ENCODE measurements at places on chromosomes 7 and 10. TPM values are rescaled to one million over a fixed set of nuclear protein-coding genes. Genes with fewer than 3 reads are reported as not detected.

Gene CLEC2L
- not detected for total RNA-seq

DNA sequence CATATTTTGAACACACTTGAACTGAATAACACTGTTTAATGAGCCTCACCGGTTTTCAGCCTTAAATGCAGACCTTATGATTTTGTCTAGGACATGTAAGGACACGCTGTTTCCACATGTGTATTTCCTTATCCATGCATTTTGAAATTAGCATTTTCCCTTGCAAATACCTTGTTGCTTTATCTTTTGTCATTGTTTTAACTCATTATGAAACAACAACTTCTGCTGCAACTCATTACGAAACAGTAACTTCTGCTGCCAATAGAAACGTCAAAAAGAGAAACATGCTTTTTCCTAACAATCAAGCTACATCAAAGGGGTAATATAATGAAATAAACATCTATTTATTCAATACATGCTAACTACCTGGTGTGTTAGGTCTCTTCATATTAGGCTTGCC, 322.0 kb downstream of the AGMO start:
- DNase-seq, result no peak

DNA sequence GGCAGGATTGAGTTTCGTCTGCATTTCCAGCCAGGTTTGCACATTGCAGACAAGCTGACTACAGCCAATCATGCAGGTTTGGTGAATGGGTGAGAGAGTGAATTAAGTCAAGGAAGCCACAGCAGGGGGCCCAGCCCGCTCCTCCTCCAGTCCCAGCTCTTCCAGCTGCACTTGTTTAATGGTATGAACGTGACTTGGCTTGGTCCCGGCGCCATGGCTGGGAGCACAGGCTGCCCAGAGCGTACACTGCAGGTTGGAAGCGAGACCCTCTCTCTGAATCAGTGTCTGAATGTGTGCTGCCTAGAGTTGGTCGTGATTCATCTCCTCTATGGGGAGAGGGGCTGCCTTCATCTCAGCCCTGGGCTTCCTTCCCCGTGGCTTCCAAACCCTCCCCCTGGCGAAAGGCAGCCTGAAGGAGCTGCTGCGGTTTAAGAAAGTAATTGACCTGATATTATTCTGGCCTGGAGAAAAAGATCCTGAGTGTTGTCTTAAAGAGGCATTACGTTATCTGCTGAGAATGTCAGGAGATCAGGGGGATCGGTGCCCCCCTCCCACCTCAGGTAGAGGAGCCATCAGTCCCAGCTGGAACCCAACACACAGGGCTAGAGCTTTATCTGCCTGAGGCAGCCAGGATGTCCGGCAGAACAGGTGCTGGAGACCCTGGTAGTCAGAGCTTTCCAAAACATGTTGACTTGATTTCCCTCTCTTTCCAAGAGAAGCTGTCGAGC, 132.1 kb downstream of the COL26A1 start:
- peak; percentile 27 for DNase-seq

GRCh38 chr10:30151581-30152389, 92.4 kb upstream of the JCAD start:
- DNase-seq, result peak; percentile 3

Gene SPOCK2
- 17.6 TPM for total RNA-seq

DNA sequence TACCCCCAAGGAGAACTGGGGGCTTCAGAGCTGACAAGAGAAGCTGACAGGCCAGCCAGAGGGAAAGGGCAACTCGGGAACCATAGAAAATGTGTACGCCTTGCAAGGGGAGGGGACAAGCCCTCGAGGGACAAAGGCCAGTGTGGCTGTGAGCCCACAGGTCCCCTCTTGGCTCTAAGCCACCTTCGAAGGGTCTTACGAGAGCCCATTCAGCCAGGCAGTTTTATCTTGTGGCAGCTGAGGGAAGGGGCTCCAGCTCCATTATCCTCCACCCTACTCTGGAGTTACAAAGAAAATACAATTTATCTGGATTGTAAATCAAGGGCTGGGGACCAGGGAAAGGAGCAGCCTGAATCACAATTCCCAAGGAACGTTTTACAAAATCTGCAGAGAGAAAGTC, 159.5 kb upstream of the ZMIZ1 start:
- no peak for DNase-seq

Gene STK31
- 2.3 TPM for total RNA-seq

GRCh38 chr7:100865938-100866728, 1.1 kb upstream of the TRIP6 start:
- peak; percentile 75 for DNase-seq

DNA sequence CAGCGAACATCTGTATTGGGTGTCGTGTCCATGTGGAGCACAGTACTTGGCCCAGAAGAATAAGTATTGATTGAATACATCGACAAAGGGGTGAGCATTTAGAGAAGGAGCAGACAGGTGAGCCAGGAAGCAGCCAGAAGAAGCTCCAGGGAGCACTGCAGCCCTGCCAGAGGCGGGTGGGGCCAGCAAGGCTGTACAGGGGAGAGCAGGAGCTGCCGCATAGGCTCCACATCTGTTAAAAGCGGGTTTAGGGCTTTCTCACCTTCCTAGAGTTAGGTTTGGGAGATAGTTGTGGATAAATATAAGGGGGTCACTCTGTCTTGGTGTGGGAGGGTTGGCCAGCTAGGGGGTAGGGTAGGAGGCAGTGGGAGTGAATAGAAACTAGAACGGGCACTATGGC, 1.3 kb upstream of the CPA1 start:
- DNase-seq, result no peak

- no peak for DNase-seq
Measured at GRCh38 chr10:62073429-62073828, 171.9 kb downstream of the ARID5B start.

Gene SPDYE1
- not detected for total RNA-seq

- no peak for DNase-seq
Measured at GRCh38 chr10:563827-564226, 125.6 kb downstream of the DIP2C start.

Gene C10orf71
- not detected for total RNA-seq

DNA sequence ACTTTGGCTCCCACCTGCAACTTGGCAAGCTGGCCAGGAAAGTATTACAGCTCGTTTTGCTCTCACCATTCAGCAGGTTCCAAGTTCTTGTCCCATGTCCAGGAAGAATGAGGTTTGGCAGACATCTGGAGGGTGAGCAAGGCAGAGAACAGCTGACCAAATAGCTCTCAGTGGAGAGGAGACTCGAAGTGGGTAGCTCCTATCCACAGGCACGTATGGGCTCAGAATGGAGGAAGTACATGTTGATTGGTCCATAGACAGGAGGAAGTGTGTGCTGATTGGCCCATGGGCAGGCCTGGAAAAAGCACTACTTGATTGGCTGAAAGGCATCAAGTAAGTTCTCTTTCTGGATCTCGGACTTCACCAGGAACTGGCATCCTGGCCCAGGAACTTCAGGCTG, 3.0 kb upstream of the NCAPG2 start:
- no peak for DNase-seq

Gene CCDC172
- not detected for total RNA-seq

Gene SYCE1
- total RNA-seq, result 6.4 TPM

- DNase-seq, result no peak
Measured at GRCh38 chr10:21349912-21350286, 175.6 kb downstream of the SKIDA1 start.

Gene TRIM50
- 1.0 TPM for total RNA-seq

DNA sequence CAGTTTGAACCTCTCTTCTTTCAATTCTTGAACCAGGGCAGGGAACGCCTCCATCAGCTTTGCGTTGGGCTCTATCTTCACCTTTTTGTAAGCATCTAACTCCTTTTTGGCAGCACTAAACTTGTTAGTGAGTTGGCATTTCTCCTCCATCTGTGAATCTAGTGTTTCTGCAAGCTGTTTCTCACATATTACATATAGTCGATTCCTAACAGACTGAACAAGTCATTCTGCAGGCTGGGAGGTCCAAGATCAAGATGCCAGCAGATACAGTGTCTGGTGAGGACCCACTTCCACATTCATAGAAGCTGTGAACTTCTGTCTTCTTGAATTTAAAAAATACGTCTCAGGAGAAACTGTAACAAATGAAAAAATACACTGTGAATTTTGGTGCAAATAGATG, 539.7 kb downstream of the ANKRD7 start:
- no peak for DNase-seq

Gene ZNF775
- total RNA-seq, result 7.5 TPM

DNA sequence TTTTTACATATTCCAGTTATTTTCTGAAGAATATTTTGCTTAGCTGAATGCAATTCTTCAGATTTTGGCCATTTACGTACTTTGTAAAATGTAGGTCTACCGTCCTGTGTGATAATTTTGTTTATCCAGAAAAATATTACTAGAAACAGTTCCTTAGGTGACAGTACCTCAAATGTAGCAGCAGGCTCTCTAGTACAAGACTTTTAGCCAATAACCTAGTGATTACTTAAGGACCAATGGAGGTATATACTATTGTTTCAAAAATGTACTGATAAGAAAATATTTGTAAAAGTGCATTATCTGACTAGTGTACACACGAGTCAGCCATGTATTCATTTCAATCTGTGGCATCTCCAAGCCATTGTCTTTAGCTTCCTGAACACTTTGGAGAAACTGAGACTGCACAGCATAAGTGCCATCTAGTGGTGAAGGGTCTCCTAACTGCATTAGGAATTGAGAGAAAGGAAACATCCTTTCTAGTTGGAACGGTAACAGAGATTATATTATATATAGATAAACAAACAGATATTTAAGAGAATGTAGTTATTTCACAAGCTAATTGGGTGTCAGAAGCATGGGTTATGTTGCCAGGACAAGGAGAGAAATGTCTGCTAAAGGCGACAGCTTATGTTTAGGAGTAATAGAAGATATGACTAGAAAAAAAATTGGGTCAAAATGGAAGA, 23.7 kb downstream of the RTKN2 start:
- no peak for DNase-seq

- no peak for DNase-seq
Measured at GRCh38 chr7:101602082-101602481, 27.0 kb downstream of the MYL10 start.

Gene CTNNA3
- 0.11 TPM for total RNA-seq

Gene RAMP3
- 58.9 TPM for total RNA-seq

Gene HOGA1
- 0.78 TPM for total RNA-seq

- peak; percentile 32 for DNase-seq
Measured at GRCh38 chr7:30863706-30864035, 48.0 kb upstream of the AQP1 start.

DNA sequence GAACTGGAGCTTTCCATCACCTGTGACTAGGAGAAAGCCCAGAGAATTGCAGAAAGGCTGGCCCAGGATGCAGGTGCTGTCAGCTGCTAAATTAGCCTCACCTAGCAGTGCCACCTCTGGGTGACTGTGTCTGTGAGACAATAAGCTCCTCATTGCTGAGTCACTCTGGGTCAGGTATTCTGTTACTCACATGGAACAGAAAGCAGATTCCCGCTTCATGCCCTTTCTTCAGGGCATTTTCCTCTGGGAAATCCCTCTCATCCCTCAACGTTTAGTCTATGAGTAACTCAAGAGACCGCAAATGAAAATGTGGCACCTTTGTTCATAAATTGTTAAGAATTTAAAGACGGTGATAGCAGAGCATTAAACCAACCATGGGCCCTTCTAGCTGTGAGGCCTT, 184.0 kb downstream of the ADAM12 start:
- no peak for DNase-seq
